ENCODE measurements at places on chromosomes 4 and X.

DNA sequence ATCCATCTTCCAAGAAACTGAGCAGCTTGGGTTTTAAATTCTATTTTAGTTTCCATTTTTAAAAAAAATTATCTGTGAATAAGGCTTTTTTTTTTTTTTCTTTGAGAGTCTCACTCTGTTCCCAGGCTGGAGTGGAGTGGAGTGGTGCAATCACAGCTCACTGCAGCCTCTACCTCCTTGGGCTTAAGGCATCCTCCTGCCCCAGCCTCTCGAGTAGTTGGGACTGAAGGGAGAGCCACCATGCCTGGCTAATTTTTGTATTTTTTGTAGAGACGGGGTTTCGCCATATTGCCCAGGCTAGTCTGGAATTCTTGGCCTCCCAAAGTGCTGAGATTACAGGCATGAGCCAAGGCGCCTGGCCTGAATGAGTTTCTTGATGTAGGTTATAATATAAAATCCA lies 1.4 kb downstream of the ENOPH1 start:
- DNase-seq, result no peak

- no peak for DNase-seq
Observed at GRCh38 chr4:13821522-13821921, 194.0 kb upstream of the BOD1L1 start.

DNA sequence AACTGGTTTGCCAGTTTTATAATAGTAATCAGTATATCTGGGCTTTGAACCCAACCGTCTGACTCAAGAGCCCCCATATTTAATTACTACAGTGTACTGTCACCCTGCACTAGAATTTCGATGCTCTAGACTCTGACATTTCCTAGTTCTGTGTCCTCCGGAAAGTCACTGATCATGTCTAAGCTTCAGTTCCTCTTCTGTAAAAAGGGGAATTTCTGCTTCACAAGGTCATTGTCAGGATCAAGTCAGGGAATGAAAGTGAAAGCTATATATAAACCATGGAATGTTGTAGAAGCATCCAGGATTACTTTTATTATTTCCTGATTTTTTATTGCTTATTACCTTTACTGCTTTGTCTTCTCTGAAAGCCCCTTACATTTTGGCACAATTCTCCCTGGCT lies 4.0 kb upstream of the KCNIP4 start:
- DNase-seq, result no peak

DNA sequence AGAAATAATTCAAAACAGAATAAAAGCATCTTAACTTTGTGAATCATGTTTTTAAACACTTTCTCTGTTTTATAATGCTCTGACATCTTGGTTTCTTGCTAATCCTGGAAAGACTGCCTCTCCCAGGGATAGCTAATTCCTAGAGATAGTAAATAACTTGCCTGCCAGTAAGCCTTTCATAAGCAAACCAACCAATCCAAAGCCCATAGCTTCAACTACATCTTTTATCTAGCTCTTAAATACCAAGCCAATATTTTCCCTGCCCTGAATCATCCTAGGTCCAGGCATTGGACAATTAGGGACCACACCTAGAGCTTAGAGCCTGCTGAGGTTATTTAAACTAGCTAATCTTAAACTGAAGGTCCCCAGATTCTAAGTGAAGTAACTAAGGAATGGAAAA lies 223.7 kb upstream of the DIPK2B start:
- no peak for DNase-seq

DNA sequence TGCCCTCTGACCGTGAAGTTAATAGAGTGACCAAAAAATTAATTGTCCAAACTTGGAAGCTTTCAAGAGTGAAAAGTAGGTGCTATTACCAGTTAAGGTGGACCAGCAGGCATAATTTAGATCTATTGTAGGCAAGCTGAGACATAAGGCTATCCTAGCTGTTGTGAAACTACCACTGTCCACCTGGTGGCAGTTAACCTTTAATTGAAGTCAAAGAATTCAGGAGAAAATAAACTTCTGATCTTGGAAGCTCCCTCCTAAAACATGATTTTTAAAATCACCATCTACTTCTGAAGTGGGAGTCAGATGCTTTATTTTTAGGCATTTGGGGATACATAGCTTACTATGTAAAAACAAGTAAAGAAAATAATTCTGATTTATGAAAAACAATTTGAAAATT lies 636.3 kb upstream of the HTR2C start:
- DNase-seq, result no peak

GRCh38 chrX:11666952-11667685 lies 1.4 kb upstream of the ARHGAP6 start:
- no peak for DNase-seq

- DNase-seq, result no peak
Observed at GRCh38 chrX:113726466-113726865, 857.4 kb upstream of the HTR2C start.

- DNase-seq, result no peak
Observed at GRCh38 chr4:6874981-6875380, 34.6 kb upstream of the TBC1D14 start.
